ENCODE measurements at places on chromosomes 16 and 17. TPM values are rescaled to one million over a fixed set of nuclear protein-coding genes. Genes with fewer than 3 reads are reported as not detected.

KRTAP2-2 gene
- total RNA-seq: not detected

ZNF385C gene
- total RNA-seq: 2.8 TPM

ARL5C gene
- total RNA-seq: 0.31 TPM

UBE2O gene
- total RNA-seq: 11.1 TPM

ITGAX gene
- total RNA-seq: 0.35 TPM

THAP11 gene
- total RNA-seq: 29.4 TPM

NPIPA3 gene
- 0.66 TPM for total RNA-seq

TPSG1 gene
- not detected for total RNA-seq

CBFA2T3 gene
- 3.8 TPM for total RNA-seq

CRHR1 gene
- total RNA-seq: 0.09 TPM

VAT1L gene
- total RNA-seq: 1.9 TPM

KRT36 gene
- not detected for total RNA-seq

TRAF4 gene
- total RNA-seq: 24.2 TPM

GALK1 gene
- total RNA-seq: 27.7 TPM

KRT17 gene
- total RNA-seq: 1.6 TPM

PPY gene
- 0.18 TPM for total RNA-seq

WIPI1 gene
- 43.3 TPM for total RNA-seq

OR3A3 gene
- total RNA-seq: not detected

PRCD gene
- 3.9 TPM for total RNA-seq

CDRT15 gene
- not detected for total RNA-seq

MT1B gene
- not detected for total RNA-seq

DUSP14 gene
- 13.3 TPM for total RNA-seq

TBC1D3C gene
- total RNA-seq: not detected

ELMO3 gene
- total RNA-seq: 0.80 TPM

RRAD gene
- total RNA-seq: 7.3 TPM

PRKCB gene
- total RNA-seq: 1.4 TPM

TNFRSF17 gene
- not detected for total RNA-seq

HOXB1 gene
- total RNA-seq: not detected

OR2C1 gene
- 0.35 TPM for total RNA-seq

TMIGD1 gene
- total RNA-seq: not detected

SLC5A10 gene
- not detected for total RNA-seq

CD300LG gene
- total RNA-seq: 2.3 TPM

HEATR3 gene
- 16.6 TPM for total RNA-seq

DNAI2 gene
- total RNA-seq: 0.09 TPM

LITAFD gene
- not detected for total RNA-seq

USH1G gene
- not detected for total RNA-seq
